Activated CD4-positive, alpha-beta T cell treated with anti-CD3 and anti-CD28 coated beads, Interleukin-2, Interleukin-6, amounts not matched to agents 100 ng/mL and 50 ng/mL, durations not matched to agents 16 hours and 8 hours (primary cell): ENCODE measurements at places on chromosomes 7 and 10.

- peak; percentile 66 for DNase-seq
These were observed 10.9 kb downstream of the CDHR1 start for GRCh38 chr10:84205049-84205852.

DNA sequence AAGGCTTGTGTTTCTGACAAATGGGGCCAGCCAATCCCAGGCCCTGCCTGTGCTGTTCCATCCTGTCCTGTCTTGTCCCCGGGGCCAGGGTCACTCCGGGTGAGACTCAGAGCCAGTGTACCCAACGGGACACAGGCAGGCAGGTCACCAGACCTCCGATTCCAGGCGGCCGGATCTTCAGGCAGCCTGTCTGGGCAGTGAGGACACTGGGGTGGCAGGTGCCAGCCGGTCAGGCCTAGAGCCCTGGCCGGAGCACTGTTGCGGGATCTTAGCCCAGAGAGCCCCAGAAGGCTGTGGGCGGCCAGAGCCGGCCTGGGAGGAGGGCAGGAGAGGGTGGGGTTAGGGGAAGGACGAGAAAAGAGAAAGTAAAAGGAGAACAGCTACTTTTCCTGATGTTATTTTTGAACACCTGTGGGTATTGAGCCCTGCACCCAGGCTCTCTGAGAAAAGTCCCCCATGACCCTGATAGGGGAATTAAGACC, 134.3 kb upstream of the TNRC18 start:
- peak; percentile 16 for DNase-seq

- no peak for DNase-seq
These were observed 30.7 kb downstream of the BRI3 start for GRCh38 chr7:98312201-98312600.

DNA sequence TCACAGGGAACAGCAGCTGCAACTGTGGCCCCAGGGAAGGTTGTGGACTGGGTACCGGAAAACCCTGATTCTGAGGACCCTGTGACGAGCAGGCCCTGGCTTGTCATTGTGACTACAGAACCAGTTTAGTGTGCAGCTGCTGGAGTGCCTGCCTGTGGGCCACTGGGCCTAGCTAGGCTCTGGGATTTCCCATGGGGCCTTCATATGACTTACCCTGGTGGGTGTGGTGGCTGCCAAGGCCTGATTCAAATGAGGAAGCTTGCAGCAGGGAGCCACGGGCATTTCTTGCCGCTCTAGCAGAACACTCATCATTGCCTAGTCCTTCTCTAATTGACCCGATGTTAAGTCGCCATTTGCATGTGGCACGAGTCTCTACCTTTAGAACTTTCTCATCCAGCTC, 14.7 kb upstream of the CAMK2G start:
- peak; percentile 48 for DNase-seq

- no peak for DNase-seq
These were observed 54.8 kb downstream of the MICALL2 start for GRCh38 chr7:1404460-1404809.

- no peak for DNase-seq
These were observed 109.2 kb downstream of the ZNF467 start for GRCh38 chr7:149664176-149664575.

GRCh38 chr7:949021-949934, 5.2 kb downstream of the ADAP1 start:
- no peak for DNase-seq

- no peak for DNase-seq
These were observed 57.2 kb downstream of the ENTPD1 start for GRCh38 chr10:95813054-95813685.

- no peak for DNase-seq
These were observed 210.9 kb downstream of the TEX36 start for GRCh38 chr10:125472010-125472607.

DNA sequence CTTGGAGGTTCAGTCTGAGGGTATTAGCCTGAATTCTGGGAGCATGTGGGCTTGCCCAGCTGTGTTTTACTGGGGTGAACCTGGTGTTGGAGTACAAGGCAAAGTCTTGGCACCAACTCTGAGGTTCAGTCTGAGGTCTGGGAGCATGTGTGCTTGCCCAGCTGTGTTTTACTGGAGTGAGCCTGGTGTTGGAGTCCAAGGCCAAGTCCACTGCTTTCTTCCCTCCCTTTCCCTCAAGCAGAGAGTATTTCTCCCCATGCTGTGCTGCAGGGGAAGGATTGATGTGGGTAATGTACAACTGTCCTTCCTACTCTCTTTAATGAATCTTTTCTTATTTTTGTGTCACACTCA, 236.1 kb downstream of the NXPH1 start:
- no peak for DNase-seq

DNA sequence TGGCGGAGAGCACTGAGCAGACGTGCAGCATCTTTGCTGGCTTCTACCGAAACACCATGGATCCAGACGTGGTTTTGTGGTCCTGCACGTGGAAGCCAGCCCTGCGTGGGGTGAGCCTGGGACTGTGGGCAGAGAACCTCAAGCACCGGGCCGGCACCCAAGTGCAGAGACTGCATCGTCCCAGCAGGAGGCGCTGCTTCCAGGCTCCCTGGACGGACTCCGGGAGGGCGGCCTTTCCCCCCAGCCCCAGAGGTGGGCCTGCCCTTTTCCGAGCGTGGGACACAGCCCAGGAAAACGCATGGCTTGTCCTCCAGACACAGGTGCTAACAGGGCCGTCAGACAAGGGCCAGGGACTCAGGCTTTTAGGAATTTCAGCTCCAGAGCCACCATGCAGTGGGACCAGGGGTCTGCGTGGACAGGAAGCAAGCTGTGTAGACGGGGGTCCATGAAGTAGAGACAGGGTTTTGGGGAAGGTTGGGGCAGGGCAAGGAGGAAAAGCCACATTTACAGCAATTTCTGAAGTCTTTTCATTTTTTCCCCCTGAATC, 303.9 kb downstream of the WDR37 start:
- DNase-seq = no peak

DNA sequence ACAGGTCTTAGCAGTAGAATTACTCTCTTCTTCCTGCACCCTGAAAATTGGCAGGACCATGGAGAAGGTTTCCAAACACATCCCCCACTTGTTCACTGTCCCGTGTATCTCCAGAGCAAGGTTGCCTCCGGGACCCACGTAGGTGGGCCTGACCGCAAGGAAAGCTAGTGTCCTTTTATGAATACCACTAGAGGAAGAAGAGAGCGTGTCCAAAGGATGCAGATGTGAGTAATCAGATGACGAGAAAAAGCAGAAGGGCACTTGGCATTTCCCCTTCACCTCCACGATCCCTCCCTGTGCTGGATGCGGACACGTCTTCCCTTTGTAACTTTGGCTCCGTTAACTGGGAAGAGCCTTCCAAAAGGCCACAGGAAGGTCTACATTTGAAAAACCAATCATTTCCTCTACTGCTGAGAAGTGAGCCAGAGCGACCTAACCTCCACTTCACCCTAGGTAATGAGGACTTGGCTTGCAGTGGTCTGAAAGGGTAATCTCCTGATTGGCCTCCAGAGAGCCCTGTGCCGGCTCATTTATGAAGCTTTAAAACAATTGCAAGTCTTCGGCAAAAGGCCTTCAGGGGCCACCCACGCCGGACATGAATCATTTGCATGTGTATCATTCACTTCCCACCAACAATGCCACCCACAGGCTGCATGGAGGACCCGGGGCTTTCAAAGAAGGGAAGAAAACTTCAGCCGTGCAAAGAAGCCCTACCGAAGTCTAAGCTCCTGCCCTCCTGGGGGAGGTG, 55.4 kb downstream of the LYZL1 start:
- DNase-seq = no peak

DNA sequence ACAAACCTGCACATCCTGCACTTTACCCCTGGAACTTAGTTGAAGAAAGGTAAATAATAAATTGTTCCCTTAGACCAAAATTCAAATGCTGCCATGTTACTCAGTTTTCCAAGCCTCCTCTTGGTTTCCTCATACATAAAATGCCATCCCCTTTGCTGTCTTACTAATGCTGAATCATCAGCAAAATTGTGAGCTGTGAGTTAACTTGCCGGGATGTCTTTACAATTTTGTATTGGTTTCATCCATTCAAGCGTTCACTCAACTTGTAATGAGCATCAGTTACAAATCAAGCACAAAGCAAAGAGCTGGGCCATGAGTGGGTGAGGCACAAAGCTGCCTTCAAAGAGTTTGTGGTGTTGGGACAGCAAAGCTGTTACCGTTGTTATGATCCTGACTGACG, 395.8 kb upstream of the ZMIZ1 start:
- no peak for DNase-seq

DNA sequence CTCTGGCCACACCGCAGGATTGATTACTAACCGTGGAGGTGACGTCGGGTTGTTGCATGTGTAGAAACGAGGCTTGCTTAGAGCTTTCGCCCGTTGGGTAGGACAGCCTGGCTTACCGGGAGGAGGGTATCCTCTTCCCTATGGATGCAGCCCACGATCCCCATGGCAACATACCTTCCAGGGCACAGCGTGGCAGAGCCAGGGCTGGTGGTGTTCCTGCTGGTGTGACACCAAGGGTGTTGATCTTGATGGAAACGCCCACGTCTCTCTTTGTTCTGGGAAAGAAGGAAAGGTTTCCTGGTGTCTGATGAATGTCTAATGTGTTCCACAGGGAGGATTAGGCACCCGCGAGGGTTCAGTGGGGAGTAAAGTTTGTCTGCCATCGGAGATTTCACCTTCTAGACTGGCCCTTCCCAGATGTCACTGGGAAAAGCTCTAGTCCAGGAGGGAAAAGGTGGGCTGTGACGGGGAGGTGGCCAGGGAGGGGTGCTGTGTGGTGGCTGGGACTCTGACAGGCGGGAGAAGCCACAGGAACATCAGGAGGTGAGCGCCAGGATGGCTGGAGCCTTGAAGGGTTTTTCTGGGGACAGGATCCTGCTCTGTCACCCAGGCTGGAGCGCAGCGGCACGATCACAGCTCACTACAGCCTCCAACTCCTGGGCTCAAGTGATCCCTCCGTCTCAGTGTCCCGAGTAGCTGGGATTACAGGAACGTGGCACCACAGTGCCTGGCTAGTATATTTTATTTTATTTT, 102.1 kb downstream of the CUX1 start:
- DNase-seq = no peak

DNA sequence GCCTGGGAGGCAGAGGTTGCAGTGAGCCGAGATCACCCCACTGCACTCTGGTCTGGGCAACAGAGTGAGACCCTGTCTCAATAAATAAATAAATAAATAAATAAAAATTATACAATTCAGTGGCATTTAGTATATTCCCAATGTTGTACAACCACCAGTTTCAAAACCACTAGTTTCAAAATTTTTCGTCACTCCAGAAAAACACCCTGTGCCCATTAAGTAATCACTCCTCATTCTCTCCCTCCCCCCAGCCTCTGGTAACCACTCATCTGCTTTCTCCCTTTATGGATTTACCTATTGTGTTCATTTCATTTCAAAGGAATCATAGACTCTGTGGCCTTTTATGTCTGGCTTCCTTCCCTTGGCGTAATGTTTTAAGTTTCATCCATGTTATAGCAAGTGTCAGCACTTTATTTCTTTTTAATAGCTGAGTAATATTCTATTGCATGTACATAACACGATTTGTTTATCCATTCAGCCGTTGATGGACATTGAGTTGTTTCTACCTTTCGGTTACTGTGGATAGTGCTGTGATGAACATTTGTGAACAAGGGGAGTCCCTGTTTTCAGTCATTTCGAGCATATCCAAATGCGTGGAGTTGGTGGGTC, 29.4 kb upstream of the GOLGA7B start:
- DNase-seq = no peak

DNA sequence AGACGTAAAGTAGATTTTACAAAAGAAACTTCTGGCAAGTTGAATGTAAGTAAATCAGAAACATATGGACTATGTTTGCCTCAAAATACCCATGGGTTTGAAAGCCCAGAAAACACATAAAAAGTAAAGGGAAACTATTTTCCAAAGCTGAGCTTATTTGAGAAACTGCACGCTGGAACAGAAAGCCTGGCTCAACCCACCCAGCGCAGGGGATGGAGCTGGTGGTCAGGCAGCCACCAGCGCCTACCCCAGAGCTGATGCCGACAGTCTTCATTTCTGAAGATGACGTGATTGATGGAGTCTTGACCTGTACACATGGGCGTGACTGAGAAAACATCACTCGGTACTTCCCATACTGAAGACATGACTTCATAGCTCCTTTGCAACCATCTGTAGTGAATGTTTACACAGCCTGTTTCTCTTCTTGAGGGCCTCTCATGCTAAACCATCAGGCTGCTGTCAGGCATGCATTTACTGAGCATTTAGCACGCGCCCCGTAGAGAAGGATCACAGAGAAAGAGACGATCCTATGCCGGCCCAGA, 232.6 kb upstream of the AUTS2 start:
- DNase-seq = no peak

DNA sequence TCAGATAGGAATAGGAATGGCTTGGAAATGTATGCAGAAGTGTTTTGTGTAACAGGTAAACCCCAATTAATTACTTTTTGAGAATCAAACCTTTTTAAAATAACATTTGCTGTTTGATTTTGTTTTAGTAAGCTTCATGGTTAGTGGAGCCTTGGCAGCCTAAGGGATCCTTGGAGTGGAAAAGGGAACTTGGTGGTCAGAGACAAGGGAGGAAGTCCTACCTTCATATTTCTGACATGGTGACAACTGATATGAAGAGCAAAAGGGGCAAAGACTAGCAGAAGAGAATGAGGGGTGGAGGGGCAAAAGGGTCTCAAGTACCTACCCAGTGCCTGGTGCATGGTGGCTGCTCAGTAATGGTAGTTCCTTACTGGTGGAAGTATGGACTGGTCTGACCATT, 32.3 kb downstream of the AHCYL2 start:
- DNase-seq = no peak

- no peak for DNase-seq
These were observed 6.3 kb downstream of the ABCC2 start for GRCh38 chr10:99788598-99789256.

DNA sequence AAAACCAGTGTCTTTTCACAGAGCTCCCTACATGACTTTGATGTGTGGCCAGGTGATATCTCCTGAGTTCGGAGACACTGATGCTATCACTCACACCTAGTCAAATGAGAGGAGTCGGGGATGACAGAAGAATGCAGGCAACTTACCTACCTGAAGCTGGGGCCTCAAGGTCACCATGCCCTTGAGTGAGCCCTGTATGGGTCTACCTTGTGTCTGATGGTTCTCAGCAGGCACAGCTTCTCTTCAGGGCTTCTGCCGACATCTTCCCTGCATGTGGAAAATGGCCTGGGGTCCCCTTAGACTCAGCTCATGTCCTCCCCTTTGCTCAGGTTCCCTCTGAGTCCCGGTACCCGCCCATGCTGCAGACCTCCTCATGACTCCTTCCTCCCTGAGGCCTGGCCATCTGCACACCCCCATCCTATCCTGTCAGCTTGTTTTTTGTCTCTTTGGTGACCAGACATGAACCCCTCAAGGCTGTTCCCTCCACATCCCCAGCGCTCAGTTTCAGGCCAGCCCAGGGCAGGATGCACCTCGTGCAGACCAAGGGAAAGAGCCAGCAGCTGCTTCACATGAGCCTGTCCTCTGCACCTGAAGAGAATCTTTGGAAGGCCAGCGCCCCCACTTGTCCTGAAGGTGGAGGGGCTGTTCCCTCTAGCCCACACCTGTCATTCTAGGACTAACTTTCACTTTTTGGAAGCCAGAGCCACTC, 74.6 kb upstream of the GDF10 start:
- no peak for DNase-seq

DNA sequence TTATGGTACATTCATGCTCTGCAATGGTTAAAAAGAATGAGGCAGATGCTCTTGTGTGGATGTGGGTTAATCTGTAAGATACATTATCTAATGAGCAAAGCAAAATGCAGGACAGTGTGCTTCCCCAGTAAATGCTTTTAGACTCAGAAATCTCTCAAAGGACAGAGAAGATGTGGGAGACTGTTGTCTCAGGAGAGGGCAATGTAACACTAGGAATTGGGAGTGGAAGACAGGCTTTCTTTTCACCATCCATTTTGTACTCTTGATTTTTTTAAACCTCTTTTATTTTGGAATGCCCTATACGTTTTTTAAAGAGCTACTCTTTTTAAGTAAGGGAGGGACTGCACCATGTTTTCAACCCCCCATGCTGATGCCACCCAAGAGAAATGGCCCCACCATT, 77.5 kb upstream of the ADAM12 start:
- no peak for DNase-seq
